ENCODE measurements at places on chromosomes 2 and 18.

DNA sequence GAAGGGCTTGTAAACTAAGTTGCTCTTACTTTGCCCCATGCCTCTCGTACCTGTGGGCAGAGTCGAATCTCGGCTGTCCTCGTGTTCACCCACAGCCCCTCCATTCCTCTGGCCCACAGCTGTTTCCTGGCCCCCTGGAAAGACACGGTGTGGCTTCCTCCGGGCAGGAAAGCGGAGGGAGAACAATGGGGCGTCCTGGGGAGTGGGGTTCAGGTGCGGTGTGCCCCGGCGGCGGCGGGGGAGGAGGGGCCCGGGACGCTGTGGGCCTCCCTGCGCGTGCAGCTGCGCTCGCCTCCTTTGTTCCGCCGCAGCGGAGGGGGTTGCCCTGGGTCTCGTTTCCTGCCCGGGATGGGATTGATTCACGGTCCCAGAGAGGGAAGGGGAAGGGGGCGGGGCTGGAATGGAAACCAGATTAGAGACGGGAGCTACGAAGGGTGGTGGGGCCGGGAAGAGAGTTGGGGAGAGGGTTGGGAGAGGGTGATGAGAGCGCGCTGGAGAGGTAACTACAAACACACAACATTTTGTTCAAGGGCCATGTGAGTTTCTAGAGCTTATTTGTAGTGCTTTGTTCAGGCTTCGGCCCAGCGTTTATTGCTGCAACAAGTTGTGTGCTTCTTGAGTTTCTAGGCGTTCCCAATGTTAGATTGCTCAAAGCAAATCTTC, 796 bp downstream of the MYO1B start:
- peaks cover 16% of the 10 kb centered on the region for H3K4me1 ChIP-seq
- peaks cover 4% of the 10 kb centered on the region for H3K27me3 ChIP-seq
- peak overlapping the region; percentile 77 for H3K4me3 ChIP-seq
- H3K36me3 ChIP-seq: no peaks in the 10 kb centered on the region

- peaks cover 9% of the 10 kb centered on the region for H3K36me3 ChIP-seq
- H3K4me3 ChIP-seq: no peak overlapping the region
- peaks cover 78% of the 10 kb centered on the region for H3K4me1 ChIP-seq
Observed at GRCh38 chr2:10325278-10326145, 22.8 kb downstream of the HPCAL1 start.

GRCh38 chr18:44679056-44679913, 1.4 kb upstream of the SETBP1 start:
- peaks cover 9% of the 10 kb centered on the region for H3K4me1 ChIP-seq
- peak; percentile 83 for DNase-seq
- H3K4me3 ChIP-seq: peak overlapping the region; percentile 75
- peak overlapping the region; percentile 63 for H3K27ac ChIP-seq
- H3K36me3 ChIP-seq: peaks cover 7% of the 10 kb centered on the region
- no peaks in the 10 kb centered on the region for H3K27me3 ChIP-seq

DNA sequence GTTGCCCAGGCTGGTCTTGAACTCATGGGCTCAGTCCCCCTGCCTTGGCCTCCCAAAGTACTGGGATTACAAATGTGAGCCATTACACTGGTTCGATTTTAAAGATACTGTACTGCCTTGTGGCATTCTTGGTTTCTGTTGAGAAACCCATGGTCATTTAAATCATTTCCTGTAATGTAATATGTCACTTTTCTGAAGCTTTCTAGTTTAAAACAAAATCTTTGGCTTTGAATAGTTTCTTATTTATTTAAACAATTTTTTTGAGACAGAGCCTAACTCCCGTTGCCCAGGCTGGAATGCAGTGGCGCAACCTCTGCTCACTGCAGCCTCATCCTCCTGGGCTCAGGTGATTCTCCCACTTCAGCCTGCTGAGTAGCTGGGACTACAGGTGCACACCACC, 8.9 kb downstream of the ZNF512 start:
- peaks cover 23% of the 10 kb centered on the region for H3K4me1 ChIP-seq
- H3K36me3 ChIP-seq: peaks cover 54% of the 10 kb centered on the region
- no peaks in the 10 kb centered on the region for H3K27me3 ChIP-seq
- no peak overlapping the region for H3K27ac ChIP-seq

GRCh38 chr2:150513647-150514046, 26.2 kb upstream of the RND3 start:
- H3K36me3 ChIP-seq: no peaks in the 10 kb centered on the region
- DNase-seq: no peak
- H3K27me3 ChIP-seq: no peaks in the 10 kb centered on the region
- no peaks in the 10 kb centered on the region for H3K4me1 ChIP-seq

GRCh38 chr2:62264186-62264585, 68.3 kb downstream of the B3GNT2 start:
- no peak for DNase-seq
- no peaks in the 10 kb centered on the region for H3K36me3 ChIP-seq
- H3K4me3 ChIP-seq: no peak overlapping the region
- H3K27ac ChIP-seq: no peak overlapping the region
- H3K27me3 ChIP-seq: peaks cover 3% of the 10 kb centered on the region

- H3K36me3 ChIP-seq: peaks cover 8% of the 10 kb centered on the region
- H3K27ac ChIP-seq: no peak overlapping the region
- H3K4me3 ChIP-seq: no peak overlapping the region
- no peak for DNase-seq
- no peaks in the 10 kb centered on the region for H3K27me3 ChIP-seq
Observed at GRCh38 chr2:11899264-11899818, 152.9 kb downstream of the LPIN1 start.

GRCh38 chr18:10190564-10190963, 263.9 kb upstream of the APCDD1 start:
- H3K36me3 ChIP-seq: no peaks in the 10 kb centered on the region
- no peaks in the 10 kb centered on the region for H3K27me3 ChIP-seq
- no peak for DNase-seq
- H3K27ac ChIP-seq: no peak overlapping the region
- no peak overlapping the region for H3K4me3 ChIP-seq

DNA sequence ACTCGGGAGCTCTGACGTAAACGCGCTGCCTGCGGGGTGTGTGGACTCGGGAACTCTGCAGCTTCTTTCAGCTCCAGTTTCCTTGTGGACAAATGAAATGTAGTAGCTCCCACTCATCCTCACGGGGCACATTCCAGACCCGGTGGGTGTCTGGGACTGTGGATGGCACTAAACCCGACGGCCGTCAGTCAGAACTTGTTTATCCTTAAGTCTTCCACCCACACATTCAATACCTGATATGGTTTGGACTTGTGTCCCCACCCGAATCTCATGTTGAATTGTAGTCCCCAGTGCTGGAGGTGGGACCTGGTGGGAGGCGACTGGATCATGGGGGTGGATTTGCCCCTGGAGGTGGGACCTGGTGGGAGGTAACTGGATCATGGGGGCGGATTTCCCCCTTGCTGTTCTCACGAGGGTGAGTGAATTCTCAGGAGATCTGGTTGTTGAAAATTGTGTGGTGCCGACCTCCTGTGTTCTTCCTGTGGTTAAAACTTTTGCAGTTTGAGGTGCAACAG, 81.2 kb upstream of the SNTG2 start:
- no peak for DNase-seq
- no peaks in the 10 kb centered on the region for H3K36me3 ChIP-seq
- H3K27ac ChIP-seq: no peak overlapping the region
- H3K4me1 ChIP-seq: no peaks in the 10 kb centered on the region
- no peak overlapping the region for H3K4me3 ChIP-seq
- H3K27me3 ChIP-seq: peaks cover 4% of the 10 kb centered on the region

- no peaks in the 10 kb centered on the region for H3K36me3 ChIP-seq
- DNase-seq: no peak
- no peak overlapping the region for H3K27ac ChIP-seq
- no peaks in the 10 kb centered on the region for H3K4me1 ChIP-seq
Observed at GRCh38 chr2:12649602-12650400, 66.9 kb upstream of the TRIB2 start.

DNA sequence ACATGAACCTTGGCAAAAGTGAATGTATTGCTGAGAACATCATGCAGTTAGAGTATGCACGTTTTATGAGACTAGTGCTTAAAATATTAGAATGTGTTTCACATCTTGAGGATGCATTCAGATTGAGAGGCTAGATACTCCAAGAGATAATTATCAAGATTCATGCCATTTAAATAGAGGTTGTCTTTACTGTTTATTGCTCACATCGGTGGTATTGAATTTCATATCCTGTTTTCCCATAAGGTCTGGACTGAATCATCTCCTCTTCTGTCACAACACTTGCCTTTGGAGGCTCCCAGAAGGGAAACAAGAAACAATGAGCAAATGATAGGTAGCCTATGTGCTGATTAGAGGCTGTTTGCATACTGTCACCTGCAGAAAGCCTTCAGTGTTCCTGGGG, 83.8 kb downstream of the CLHC1 start:
- H3K27me3 ChIP-seq: no peaks in the 10 kb centered on the region
- no peak overlapping the region for H3K4me3 ChIP-seq
- no peak overlapping the region for H3K27ac ChIP-seq
- H3K4me1 ChIP-seq: peaks cover 37% of the 10 kb centered on the region

GRCh38 chr2:55843096-55843993, 80.2 kb downstream of the EFEMP1 start:
- no peak for DNase-seq
- H3K27me3 ChIP-seq: no peaks in the 10 kb centered on the region
- no peak overlapping the region for H3K4me3 ChIP-seq
- H3K36me3 ChIP-seq: no peaks in the 10 kb centered on the region
- no peaks in the 10 kb centered on the region for H3K4me1 ChIP-seq

GRCh38 chr2:228469721-228470120, 288.2 kb upstream of the SPHKAP start:
- H3K36me3 ChIP-seq: no peaks in the 10 kb centered on the region
- DNase-seq: no peak
- H3K4me1 ChIP-seq: no peaks in the 10 kb centered on the region
- H3K27ac ChIP-seq: no peak overlapping the region
- H3K27me3 ChIP-seq: no peaks in the 10 kb centered on the region
- no peak overlapping the region for H3K4me3 ChIP-seq

GRCh38 chr2:210363876-210364275, 48.9 kb upstream of the MYL1 start:
- H3K4me1 ChIP-seq: no peaks in the 10 kb centered on the region
- no peaks in the 10 kb centered on the region for H3K27me3 ChIP-seq
- H3K36me3 ChIP-seq: no peaks in the 10 kb centered on the region
- H3K4me3 ChIP-seq: no peak overlapping the region

GRCh38 chr2:206220997-206221396, 53.5 kb upstream of the ZDBF2 start:
- H3K27me3 ChIP-seq: peaks cover 11% of the 10 kb centered on the region
- H3K36me3 ChIP-seq: no peaks in the 10 kb centered on the region
- H3K27ac ChIP-seq: no peak overlapping the region
- DNase-seq: no peak
- no peak overlapping the region for H3K4me3 ChIP-seq
- peaks cover 6% of the 10 kb centered on the region for H3K4me1 ChIP-seq

DNA sequence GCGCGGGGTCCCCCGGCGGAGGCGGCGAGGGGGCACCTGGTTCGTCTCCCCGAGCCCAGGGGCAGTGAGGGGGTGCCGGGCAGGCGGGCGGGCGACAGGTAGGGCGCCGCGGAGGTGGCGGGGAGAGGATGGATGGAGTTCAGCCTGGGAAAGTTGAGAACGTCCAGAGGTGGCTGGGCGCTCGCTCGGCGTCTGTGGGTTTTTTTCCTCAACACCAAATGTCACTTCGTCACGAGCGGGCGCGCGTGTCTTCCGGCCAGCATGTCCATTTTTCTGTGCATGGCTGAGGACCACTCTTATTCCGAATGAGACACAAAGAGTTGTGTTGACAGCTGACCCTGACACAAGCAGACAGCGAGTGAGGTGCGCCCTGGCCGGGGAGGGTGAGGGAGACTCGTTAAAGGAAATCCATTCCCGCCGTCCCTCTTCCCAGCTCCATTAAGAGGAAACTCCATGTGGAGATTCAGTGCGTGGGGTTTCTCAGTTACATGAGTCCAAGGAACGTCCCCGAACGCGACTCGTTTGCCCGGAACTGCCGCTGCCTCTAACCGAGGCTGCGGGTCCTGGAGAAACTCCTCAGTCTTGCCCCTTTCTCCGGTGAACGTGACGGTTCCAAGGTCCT, 859 bp downstream of the GREB1L start:
- H3K27me3 ChIP-seq: peaks cover 51% of the 10 kb centered on the region
- peak overlapping the region; percentile 32 for H3K4me3 ChIP-seq
- H3K4me1 ChIP-seq: peaks cover 10% of the 10 kb centered on the region
- H3K27ac ChIP-seq: no peak overlapping the region

GRCh38 chr2:204161886-204162285, 225.3 kb downstream of the ICOS start:
- H3K27ac ChIP-seq: no peak overlapping the region
- DNase-seq: no peak

- H3K36me3 ChIP-seq: peaks cover 4% of the 10 kb centered on the region
- DNase-seq: no peak
- no peaks in the 10 kb centered on the region for H3K27me3 ChIP-seq
- H3K27ac ChIP-seq: no peak overlapping the region
Observed at GRCh38 chr2:159518321-159519005, 97.9 kb downstream of the BAZ2B start.

GRCh38 chr2:58862244-58862643, 621.1 kb upstream of the FANCL start:
- DNase-seq: no peak
- H3K4me3 ChIP-seq: no peak overlapping the region
- H3K27me3 ChIP-seq: no peaks in the 10 kb centered on the region
- H3K4me1 ChIP-seq: peaks cover 11% of the 10 kb centered on the region

GRCh38 chr2:85255813-85256594, 71.8 kb downstream of the TGOLN2 start:
- no peak overlapping the region for H3K4me3 ChIP-seq
- H3K4me1 ChIP-seq: no peaks in the 10 kb centered on the region
- DNase-seq: no peak
- no peak overlapping the region for H3K27ac ChIP-seq

GRCh38 chr2:54928719-54929118, 121.5 kb downstream of the RTN4 start:
- H3K36me3 ChIP-seq: peaks cover 11% of the 10 kb centered on the region
- H3K27me3 ChIP-seq: no peaks in the 10 kb centered on the region
- H3K4me3 ChIP-seq: no peak overlapping the region
- no peak overlapping the region for H3K27ac ChIP-seq
- no peak for DNase-seq

- peak overlapping the region; percentile 97 for H3K27ac ChIP-seq
- DNase-seq: no peak
- H3K4me1 ChIP-seq: peaks cover 90% of the 10 kb centered on the region
- H3K36me3 ChIP-seq: peaks cover 50% of the 10 kb centered on the region
Observed at GRCh38 chr2:233414273-233414654, 60.0 kb downstream of the DGKD start.

DNA sequence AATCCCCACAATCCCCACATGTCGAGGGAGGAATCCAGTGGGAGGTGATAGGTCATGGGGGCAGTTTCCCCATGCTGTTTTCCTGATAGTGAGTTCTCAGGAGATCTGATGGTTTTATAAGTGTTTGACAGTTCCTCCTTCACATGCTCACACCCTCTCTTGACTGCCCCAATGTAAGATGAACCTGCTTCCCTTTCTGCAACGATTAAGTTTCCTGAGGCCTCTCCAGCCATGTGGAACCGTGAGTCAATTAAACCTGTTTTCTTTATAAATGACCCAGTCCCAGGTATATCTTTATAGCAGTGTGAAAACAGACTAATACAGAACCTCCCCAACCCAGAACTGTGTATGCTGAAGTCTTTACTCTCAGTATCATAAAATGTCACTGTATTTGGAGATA, 289.5 kb upstream of the MMADHC start:
- no peak for DNase-seq
- no peaks in the 10 kb centered on the region for H3K27me3 ChIP-seq
